Epithelial cell of esophagus (primary cell): ENCODE measurements at places on chromosomes 4 and X.

DNA sequence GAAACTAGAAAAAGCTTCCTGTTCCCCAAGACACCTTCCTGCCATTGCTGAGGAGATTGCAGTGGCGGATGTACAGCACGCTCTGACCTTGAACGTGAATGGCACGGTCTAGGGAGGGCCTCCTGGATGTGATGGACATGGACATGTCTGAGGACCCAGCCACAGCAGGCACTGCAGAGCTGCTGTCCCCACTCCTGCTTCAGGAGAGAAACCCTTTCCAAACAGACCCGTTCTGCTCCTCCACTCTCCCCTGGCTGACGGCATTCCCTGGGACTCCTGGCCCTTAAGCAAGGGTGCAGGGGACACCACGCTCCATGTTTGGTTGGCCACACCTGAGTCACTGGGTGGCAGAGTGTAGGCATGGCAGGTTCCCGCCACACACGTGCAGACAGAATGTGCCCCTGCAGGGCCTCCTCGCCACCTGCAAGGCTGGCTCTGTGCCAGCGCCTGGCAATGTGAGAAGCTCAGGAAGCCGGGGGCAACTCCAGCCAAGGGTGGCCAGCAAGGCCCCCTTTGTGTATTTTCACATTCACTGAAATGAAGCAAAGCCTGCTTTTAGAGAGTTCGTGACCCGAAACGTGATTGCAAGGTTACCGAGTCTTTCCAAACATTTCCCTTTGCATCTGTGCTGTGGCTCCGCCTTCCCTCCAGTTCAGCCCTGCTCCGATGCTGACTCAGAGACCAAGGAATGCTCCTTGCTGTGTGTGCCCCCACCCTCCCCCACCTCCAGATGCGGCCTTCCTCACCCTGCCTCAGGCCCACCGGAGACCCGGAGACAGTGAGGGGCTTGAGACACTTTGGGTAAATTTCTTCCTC, 46.1 kb downstream of the HTRA3 start:
- peak; percentile 84 for DNase-seq

GRCh38 chr4:14767142-14767541, 235.1 kb upstream of the CPEB2 start:
- no peak for DNase-seq

GRCh38 chr4:169675825-169676224, 55.4 kb downstream of the CLCN3 start:
- no peak for DNase-seq

GRCh38 chr4:1711571-1712215, 426 bp downstream of the SLBP start:
- peak; percentile 56 for DNase-seq

DNA sequence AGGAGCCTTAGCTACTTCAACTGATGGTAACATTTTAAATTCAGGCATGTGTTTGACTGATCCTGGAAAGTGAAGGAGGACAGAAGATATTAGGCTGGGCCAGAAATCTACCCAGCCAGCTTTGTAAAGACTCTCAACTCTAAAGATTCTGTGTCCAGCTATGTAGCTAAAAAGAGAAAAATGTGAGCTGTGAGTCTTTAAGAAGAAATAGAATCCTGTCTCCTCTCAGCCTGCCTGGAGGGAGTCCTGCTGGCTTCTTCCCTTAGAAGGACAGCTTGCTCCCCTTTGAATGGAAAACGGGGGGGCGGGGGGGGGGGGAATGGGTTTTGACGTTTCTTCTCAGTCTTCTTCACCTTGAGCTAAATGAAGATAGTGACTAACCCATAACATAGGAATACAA, 54.3 kb upstream of the INTU start:
- DNase-seq = no peak

GRCh38 chrX:40806513-40807220, 71.3 kb upstream of the MED14 start:
- no peak for DNase-seq

DNA sequence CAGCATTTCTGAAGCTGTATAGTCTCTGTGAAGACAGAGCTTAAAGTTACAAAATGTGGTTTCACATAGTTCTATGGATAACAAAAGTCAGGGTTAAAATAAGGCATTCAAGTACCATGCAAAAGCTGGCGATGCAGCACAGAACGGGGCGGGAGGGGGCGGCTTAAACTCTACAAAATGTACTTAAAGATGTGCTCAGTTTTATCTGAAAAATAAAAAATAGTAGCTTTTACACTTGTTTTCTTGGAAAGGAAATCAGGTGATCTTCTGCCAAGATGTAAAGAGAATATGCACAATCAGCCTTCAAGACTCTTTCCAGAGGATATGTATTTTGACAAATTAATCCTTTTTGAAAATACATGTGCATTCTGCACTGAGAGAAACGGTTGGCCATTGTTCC, 301.7 kb upstream of the EMCN start:
- DNase-seq = no peak

- no peak for DNase-seq
Observed at GRCh38 chr4:56414135-56414670, 21.2 kb downstream of the PPAT start.
